ENCODE measurements at places on chromosomes 2 and 18.
A peak's percentile ranks its signal among the peaks of the same experiment; 100 is the strongest.

DNA sequence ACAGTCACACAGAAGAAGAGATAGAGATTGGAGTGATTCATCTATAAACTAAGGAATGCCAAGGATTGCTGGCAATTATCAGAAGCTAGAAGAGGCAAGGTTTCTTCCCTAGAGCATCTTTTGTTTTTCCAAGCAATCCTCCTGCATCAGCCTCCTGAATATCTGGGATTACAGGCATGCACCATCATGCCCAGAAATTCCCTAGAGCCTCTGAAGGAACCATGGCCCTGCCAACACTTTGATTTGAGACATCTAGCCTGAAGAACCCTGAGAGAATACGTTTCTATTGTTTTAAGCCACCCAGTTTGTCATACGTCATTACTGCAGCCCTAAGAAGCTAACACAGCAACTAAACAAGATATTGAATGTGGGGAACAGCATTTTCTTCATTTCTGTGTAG, 525.0 kb downstream of the ERBB4 start:
- no peak for DNase-seq

DNA sequence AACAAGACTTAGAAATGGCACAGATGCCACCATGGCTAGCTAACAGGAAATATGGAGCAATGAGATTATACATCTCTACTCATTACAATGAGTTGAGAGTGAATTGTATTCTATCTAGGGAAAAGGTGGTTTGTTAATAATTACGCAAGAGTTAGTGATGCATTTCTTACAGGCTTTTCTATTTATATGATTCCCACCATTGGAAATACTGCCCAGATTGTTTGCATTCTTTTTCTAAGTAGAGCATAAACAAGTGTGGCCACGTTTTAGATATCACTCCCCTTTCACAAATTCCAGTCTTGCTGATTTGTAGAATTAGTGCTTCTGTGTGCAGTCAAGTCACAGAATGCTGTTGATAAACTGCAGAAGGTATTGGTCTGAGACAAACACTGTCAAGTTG, 56.6 kb downstream of the ZNF804A start:
- no peak for DNase-seq

DNA sequence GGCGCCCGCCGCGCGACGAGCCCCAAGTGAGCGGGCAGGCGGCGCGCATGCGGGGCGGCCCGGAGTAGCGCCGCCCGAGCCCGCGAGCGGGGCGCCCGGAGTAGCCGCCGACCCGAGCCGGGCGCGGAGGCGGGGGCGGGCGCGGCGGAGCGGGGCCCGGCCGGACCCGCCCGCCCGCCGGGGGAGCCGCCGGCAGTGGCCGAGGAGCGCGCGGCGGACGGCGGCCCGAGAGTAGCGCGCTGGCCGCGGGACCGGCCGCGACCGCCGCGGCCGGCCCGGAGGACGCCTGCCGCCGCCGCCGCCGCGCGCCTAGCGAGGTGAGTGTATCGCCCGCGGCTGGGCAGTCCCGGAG, at the start of gene GALNT1:
Gene GALNT1 (plus strand): TSS at position 195 of the 352 bp plus-strand sequence. CDS start 72,923 bp downstream, outside the sequence.
- no peak for DNase-seq

DNA sequence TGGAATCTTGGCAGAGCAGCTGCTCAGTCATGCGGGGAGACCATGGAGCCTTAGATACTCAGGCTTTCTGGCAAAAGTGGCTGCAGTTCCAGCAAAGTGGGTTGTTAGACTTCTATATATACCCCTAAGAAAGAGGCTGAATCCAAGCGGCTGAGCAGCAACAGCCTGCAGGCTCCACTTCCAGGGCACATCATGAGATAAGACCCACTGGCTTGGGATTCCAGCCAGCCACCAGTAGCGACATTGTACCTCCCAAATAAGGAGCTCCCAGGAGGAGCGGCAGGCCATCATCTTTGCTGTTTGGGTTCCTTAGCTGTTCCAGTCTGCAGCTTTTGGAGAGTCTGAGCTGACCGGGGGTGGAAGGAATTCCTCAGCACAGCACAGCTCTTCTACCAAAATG, 150.3 kb upstream of the ST6GAL2 start:
- DNase-seq = no peak

GRCh38 chr2:142944264-142944663, 66.8 kb downstream of the KYNU start:
- no peak for DNase-seq

DNA sequence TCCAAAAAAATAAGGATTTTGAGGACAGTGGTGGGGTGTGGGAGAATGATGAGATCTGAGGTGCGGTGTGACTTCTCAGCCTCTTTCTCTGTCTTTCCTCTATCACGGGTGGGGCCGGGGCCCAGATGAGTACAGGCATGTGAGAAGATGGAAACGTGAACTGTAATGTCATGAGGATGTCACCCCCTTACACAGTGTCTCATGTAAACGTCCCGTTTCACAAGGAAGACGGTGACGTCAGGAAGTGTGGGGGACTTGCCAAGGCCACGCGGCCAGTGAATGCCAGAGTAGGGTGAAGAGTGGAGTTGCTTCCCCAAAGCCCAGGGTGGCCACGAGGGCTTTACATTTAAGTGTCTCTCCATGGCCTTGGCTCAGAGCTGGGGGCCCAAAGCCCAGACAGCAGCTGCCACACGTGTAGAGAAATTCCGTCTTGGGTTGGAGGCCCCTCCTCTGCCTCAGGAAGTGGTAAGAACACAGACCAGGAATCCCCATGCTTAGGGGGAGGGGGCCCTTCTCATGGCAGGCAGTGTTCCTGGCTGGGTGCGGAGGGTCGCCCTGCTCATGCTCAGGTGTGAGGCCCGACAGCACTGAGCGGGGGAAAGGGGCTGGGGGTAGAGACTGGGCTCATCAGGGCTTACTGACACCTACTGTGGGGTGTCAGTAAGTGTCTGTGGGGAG, 80.9 kb upstream of the SMAD7 start:
- DNase-seq = no peak

GRCh38 chr18:8045160-8045883, 478.2 kb downstream of the PTPRM start:
- no peak for DNase-seq

- no peak for DNase-seq
Measured at GRCh38 chr2:160308476-160308875, 108.4 kb upstream of the ITGB6 start.

- DNase-seq = no peak
Measured at GRCh38 chr2:98561902-98562695, 46.2 kb downstream of the COA5 start.

- DNase-seq = no peak
Measured at GRCh38 chr2:236892721-236893120, 193.0 kb upstream of the COPS8 start.

DNA sequence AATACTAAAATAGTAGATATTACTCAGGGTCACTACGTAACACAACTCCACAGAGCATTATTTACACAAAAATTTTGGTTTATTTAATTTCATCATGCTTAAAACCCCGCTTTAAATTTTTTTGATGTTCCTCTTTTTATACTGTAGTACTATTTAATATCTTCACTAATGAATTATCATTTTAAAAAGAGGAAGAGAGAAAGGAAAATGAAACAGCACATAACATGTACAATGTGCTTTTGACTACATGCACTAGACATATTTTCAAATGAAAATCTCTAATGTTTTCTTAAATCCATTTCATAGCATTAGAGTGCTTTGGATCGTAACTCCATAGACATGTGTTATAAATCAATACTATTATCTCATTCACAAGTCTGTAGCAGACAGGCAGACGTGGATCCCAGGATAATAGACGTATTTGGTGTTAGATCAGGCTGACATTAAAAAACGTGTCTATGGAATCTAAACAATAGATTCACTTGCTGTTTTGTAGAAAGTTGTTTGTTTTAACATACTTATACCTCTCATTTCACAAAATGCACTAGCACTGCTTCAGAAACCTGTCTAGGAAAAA, 897.0 kb downstream of the CPS1 start:
- DNase-seq = no peak

DNA sequence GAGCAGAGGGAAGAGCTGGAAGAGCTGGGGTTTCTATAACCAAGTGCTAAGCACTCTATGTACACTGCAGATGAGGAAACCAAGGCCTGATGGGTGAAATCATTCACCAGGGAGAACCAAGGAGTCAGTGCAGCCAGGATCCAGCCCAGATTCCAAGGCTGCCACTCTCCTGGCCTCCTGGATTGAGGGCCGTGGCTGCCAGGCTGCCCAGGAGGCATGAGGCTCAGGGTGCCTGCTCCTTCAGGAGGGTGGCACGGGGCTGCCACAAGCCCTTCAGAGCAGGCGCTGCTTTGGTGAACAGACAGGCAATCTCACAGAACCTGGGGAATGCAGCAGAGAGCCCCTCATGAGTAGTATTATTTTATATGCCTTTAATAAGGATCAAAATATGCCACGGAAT, 293.7 kb upstream of the HDAC4 start:
- DNase-seq = no peak

GRCh38 chr2:126766295-126766968, 110.5 kb downstream of the GYPC start:
- no peak for DNase-seq

- no peak for DNase-seq
Measured at GRCh38 chr2:627340-627709, 49.9 kb downstream of the TMEM18 start.

DNA sequence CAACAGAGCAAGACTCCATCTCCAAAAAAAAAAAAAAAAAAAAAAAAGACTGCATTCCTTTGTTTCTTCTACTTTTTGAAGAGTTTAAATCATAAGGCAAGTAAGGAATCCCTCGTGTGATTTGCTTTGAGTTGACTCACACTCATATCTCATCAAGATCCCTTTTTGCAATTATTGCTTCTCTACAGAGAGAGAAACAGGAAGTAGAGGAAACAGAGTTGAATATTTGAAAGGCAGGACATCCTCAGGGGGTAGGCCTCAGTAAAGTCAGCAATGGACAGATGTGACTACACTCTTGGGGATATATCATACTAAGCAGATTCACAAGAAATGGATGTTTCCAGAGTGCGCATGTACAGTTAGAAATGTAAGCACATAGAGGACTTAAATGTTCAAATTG, 11.2 kb upstream of the EFR3B start:
- DNase-seq = no peak

DNA sequence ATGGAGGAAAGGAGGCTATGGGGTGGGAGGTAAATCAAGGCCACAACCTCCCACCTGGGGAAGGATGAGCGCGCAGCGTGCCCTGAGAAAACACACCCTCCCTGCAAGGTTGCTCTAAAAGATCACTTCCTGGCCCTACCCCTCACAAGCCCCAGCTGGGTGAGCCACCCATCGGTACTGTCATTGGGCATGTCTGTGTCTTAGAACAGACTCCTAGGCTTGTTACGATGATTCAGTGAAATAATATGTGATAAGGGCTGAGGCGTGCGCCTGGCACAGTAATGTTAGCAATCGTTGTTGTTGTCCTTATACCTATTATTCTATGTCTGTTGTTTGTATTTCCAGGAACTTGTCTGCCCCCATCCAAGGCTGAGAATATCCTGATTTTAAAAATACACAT, 175.1 kb downstream of the ZFP36L2 start:
- DNase-seq = no peak

DNA sequence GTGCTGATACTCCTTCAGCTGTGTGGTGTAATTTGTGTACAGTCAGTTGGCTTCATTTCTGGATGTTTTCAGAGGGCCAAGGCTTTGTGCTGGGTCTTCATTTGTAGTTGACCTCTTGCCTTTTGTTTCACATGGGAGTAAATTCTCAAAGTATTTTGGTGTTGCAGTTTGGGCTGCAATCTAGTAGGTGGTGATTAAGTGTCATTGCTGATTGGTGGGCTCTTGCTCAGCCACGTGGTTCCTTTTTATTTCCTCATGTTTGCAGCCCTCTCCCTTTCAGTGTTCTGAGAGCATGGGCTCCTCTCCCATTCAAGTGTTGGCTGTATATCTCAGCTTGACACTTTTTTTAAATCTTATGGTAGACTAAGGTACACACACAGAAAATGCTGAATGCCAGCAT, 96.8 kb downstream of the SNTG2 start:
- DNase-seq = peak; percentile 9

DNA sequence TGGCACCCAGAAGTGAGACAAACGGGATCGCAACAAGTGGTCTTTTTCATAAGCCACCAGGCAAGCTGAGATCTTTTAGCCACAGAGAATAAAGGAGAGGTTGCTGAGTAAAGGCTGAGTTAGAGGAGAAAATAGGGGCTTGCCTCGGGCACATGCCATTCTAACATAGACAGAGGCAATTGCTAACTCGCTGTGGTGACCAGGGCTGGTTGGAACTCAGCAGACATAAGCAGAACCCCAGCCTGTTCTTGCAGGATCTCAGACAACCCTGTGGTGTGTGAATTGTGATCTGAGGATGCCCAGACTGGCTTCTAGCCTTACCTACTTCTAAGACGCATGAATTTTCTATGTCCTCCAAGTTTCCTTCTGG, 300.2 kb downstream of the CDCA7 start:
- DNase-seq = no peak
